ENCODE measurements at places on chromosomes 5 and 9. TPM values are rescaled to one million over a fixed set of nuclear protein-coding genes. Genes with fewer than 3 reads are reported as not detected.

The ELAVL2 gene
- total RNA-seq = 0.08 TPM

The TMEM8B gene
- total RNA-seq = 2.8 TPM

The LPCAT1 gene
- total RNA-seq = 28.2 TPM

DNA sequence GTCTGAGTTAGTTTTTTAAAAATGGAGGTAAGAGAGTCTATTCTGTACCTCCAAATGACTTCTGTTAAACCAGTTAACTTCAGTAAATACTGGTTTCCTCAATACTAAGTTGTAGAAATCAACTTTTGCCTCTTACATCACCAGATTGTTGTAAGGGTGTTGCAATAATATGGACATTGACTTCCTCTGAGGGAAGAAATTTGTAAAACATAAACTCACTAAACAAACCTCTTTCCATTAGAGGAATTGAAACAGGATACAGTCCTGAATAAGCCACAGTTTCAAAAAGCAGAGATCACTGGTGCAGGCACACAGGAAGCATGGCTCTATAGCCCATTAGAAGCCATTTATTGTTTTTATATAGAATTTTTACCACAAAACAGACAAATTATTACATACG, 32.7 kb upstream of the SLCO6A1 start:
- DNase-seq = no peak

DNA sequence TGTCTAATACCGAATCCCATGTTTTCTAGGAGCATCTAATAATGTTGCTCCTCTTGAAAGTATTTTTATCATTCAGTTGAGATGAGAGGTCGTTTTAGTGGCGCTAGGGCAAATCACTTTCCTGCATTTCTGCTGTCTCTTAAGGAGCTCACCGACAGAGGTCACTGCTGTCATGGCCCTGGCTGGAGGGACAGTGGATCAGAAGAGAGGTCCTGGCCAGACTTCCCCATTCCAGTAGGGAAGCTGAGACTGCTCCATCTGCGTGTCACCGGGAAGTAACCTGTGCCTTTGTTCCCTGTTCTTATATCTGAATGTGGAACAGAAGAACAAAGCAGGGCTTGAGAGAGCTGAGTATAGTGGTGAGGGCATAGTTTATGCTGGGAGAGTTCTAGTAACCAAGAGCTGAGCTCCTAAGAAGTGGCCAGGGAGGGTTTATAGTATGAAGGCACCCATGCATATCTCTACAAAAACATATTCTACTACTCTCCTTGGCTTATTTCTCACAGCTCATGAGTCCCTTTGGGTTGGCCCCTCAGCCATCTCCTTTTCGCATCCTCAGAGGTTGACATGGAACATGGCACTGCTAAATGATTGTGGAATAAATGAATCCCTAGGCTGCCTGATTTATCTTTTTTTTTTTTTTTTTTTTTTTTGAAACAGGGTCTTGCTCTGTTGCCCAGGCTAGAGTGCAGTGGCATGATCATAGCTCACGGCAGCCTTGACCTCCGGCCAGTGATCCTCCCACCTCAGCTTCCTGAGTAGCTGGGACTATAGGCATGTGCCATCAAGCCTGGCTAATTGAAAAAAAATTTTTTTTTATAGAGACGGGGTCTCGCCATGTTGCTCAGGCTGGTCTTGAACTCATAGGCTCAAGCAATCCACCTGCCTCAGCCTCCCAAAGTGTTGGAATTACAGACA, 27.2 kb downstream of the ATP6V0E1 start:
- DNase-seq = peak; percentile 55
